Left hindlimb (tissue), 1 donor: ENCODE measurements at places on chromosomes 12 and 14.

DNA sequence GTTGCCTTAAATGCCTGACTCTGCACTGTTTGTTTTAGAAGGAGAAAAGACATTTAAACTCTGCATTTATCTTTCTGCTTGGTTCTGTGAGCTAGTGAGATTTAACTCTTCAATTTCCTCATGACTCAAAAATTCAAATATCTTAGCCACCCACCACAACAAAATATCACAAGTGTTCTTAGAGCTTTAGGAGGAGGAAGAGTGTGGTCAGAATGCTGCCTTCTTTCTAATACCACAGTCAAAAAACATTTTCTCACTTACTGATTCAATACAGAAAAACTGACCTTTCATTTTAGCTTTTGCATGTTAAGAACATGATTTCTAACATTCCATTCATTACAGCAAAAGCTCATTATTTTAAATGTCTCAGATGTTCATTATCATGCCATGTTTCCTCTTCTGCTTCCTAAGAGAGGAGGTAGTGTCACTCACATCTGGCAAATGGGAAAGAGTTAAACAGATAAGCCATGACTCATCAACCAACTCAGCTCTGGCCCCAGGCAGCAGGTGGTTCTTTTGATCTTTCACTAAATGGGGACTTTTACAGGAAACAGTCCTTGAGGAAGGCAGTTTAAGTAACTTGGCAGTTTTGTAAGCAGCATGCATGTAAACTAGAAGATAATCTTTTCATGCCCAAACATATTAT is 56.4 kb upstream of the RNU6-8 start:
- DNase-seq = no peak

DNA sequence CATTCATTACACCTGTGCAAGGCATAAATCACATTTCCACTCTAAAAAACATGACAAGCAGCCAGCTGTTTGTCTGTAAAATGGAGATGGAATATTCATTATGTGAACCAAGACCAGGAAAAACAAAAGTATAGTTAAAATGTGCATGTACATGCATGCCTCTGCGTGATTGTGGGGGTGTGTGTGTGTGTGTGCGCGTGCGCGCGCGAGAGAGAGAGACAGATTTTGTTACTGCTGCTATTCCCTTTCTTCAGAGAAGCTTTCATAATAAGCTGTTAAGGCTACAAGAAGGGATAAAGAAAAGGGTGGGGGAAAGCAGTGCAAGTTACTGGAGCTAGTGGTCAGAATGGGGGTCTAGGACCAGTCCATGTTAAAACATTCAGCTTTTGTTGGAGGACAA is 430.3 kb downstream of the NAV3 start:
- no peak for DNase-seq

DNA sequence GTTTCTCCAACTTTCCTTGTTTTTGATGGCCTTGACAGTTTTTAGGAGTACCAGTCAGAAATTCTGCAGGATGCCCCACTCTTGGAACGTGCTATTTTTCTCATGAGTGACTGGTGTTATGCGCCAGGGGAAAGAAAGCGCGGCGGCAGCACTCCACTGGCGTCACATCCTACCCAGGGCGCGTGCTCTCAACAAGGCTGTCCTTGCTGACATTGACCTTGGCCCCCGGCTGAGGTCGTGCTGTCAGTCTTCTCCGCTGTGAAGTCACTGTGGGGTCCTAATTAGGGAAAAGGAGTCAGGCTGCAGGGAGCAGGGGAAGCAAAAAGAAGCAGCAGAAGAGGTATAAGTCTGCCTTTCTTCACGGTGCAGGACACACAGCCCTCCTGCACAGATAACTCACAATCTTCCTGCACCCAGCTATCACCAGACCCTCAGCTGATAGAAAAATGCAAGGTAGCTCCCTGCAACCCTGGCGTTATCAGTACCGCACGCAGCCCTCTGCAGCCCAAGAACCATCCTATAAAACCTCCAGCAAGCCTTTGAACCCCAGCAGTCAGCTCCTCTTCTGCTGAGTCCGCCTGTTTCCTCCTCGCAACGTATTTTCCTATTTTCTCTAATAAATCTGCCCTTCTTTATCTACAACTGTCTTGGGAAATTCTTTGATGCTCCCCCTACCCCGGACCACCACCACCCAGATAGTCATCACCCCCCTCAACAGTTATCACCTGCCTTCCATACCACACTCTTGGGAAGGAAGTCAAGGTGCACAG is 48.0 kb upstream of the C14orf180 start:
- no peak for DNase-seq

GRCh38 chr12:80700327-80700726 is 7.1 kb upstream of the MYF6 start:
- DNase-seq = no peak

- DNase-seq = no peak
These were observed 32.8 kb upstream of the CLMN start for GRCh38 chr14:95352481-95352880.

DNA sequence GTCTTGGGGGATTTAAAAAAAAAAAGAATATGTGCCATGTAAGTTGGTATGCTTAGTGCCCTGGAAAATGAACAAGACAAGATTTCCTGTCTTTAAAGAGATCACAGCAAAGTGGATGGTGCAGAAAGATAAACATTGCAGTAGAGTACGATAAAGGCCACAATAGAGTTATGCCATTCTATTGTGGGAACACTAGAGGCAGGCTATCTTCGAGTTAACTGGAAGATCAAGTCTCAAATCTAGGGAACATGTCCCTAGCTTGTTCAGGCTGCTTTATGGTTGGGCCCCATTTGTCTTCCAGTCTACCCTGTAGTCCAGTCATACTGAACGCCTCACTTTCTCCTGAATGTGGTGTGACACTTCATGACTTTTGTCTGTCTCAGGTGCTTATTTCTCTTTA is 18.7 kb upstream of the CCT2 start:
- DNase-seq = no peak

DNA sequence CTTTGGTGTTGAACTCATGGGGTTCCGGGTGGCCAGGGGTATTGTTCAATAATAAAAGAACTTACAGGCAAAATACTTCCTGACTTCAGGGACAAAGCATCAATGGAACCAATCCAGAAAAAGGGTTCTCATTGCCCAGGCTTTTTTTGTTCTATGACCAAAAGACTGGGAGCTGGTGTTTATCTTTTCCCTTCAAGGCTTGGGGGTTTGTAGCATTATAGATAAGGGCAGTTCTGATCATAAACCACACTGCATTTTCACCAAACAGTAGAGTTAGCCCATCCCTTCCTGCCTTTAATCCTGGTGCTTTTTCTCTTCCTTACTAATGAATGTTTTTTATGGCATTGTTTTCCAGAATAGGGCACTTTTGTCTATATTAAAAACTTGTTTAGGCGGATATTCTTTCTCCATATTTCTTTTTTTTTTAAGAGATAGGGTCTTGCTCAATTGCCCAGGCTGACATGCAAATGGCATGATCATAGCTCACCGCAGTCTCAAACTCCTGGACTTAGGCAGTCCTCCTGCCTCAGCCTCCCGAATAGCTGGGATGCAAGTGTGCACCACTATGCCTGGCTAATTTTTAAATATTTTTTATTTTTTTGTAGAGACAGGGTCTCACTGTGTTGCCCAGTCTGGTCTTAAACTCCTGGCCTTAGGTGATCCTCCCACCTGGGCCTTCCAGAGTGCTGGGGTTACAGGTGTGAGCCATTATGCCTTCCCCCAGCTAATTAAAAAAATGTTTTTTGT is 9.7 kb downstream of the FUT8 start:
- DNase-seq = no peak

- DNase-seq = peak; percentile 62
These were observed 53.7 kb upstream of the MBIP start for GRCh38 chr14:36373982-36374673.

DNA sequence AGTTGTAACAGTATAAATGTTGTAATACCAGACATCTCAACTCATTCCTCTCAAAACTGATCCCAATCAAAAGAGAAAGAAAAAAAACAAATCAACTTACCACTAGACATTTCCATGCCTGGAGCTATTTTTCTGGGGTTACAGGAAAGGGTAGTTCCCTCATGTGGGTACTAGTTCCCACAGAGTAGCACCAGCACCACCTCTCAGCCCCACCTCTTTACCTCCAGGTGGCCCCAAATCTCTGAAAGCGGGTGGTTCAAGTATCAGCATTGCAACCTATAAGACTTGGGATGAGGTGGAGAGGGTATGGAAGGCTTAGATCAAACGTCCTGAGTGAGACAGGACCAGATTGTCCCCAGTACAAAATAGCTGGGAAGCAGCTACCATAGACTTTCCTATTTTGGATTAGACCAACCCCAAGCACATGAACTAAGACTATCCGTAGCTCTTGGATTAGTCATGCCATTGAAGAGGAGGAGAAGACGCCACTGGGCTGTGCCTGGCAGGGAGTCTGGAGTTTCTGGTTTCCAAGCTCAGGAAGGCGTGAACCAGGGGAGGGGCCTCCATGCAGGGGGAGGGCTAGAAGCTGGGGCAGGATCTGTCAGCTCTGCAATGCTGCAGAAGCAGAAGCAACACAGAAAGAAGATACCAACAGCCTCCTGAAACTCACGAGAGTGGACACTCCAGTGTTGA is at the start of gene SLC39A2:
Gene SLC39A2, plus strand, starts transcription at position 620 of the 693 bp plus-strand sequence. CDS start 154 bp downstream, outside the sequence.
- DNase-seq = no peak

DNA sequence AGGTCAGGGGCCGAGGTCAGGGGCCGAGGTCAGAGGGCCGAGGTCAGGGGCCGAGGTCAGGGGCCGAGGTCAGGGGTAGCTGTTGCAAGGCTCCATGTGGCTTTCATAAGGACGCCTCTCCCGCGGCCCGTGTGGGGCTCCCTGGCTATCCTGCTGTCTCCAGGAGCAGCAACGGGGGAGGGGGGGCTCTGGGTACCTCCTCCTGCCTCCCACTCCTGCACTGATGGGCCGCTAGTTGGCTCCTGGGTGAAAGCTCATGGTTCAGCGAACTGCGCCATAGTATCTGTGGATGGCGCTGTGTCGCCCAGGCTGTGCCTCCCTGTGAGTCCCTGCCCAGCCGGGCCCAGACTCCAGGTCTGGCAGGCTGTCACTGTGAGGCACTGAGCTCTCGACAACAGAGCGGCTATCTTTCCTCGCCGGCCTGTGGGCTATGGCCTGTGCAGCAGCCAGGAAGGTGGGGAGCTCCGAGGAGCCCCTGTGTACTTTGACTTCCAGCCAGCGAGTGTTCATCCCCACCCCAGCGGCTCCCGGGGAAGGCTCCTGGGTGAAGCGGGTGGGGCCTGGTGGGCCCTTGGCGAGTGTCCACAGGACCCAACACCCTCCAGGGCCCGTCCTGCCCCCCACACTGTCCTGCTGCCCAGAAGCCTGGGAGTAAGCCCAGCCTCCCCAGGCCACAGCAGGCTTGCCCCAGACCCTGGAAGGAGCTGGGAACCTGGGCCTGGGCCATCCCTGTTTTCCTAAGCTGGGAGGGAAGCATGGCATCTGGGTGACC is 8.1 kb downstream of the RFLNA start:
- no peak for DNase-seq

DNA sequence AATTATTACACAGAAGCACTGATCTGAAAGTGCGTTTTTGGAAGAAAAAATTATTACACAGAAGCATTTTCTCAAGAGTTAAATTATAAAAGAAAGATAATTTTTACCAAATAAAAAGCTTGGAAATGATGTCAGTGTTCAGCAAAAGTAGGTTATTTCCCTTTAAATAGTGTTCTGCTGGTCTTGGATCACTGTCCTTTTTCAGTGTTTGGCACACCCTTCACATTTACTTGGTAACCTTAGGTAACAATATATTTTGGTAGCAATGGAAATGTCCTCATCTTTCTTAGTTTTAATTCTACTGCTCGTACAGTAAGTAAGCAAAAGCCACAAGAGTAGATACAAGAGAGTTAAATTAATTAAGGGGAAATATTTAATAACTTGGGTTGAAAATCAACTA is 40.3 kb downstream of the FERMT2 start:
- DNase-seq = no peak

DNA sequence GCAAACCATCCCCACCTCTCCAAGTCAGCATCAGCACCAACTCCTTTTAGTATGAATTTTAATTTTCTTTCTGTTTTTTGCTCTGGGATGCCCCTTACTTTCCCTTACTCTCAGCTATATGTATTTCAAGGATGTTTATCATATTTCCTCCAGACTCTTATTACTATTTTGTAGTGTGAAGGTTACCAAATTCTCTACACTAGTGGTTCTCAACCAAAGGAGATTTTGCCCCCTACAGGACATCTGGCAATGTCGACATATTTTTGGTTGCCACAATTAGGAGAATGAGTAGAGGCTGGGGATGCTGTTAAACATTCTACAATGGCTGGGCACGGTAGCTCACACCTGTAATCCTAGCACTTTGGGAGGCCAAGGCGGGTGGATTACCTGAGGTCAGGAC is 29.1 kb upstream of the SOS2 start:
- DNase-seq = no peak

- no peak for DNase-seq
These were observed 3.5 kb downstream of the MYF6 start for GRCh38 chr12:80710727-80711449.

DNA sequence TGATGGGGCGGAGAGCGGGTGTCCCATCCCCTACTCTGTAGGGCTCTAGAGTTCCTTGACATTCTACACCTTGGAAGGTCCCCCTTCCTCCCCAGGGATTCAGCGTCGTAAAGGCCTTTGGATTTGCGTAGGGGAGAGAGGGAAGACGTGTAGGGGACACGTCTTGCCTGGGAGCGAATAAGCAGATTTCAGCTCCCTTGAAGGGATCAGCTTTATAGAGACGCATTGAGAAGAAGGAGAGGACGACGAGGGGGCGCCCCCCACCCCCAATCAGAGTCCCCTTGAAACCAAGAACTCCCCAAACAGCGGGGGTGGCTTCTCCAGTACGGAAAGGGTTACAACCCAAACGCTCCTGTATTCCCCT is 324 bp downstream of the CALCOCO1 start:
- no peak for DNase-seq

GRCh38 chr12:6452944-6453630 is 1.2 kb downstream of the TAPBPL start:
- DNase-seq = no peak

GRCh38 chr12:69900720-69901131 is 75.7 kb downstream of the MYRFL start:
- DNase-seq = peak; percentile 80

DNA sequence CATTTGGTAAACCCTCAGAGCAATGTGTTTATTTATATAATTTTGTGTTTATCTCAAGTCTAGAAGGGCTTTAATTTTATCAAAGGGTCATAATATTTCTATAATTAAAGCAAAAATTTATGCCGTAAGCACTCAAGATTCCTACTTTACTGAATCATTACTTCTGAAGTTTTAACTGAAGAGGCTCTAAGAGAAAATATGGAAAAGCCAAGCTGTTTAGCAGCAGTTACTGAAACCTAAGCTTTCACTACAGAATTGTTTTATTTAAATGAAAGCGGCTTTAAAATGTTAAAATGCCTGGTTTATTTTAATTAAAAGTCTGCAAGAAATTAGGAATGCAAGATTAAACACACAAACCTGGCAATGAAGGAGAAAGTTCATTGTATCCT is 73.9 kb upstream of the BBS10 start:
- DNase-seq = no peak
